Cardiac ventricle fibroblast (primary cell): ENCODE measurements at places on chromosomes 5 and 9. TPM values are rescaled to one million over a fixed set of nuclear protein-coding genes. Genes with fewer than 3 reads are reported as not detected.

Gene DMRT3
- not detected in 2 replicates for total RNA-seq

Gene TMEM215
- total RNA-seq: not detected in 2 replicates

Gene NIM1K
- total RNA-seq: 0.68 and 0.87 TPM in 2 replicates

Gene SPINK4
- total RNA-seq: not detected in 2 replicates

Gene ORM2
- total RNA-seq: not detected in 2 replicates
